ENCODE measurements at places on chromosomes 2 and 18.

- DNase-seq, result peak; percentile 73
These were observed 8.3 kb downstream of the OSR1 start for GRCh38 chr2:19349911-19350677.

DNA sequence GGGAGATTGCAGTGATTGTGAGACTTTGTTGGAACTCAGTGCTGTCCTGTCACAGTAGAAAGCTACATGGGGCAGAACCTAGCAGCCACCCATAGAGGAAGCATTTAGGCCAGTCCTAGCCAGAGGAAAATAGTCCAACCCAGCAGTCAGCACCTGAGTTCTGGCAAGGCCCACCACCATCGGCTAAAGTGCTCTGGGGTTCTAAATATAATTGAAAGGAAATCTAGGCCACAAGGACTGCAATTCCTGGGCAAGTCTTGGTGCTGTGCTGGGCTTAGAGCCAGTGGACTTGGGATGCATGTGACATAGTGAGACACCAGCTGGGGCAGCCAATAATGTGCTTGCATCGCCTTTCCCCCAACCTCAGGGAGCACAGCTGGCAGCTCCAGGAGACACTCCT lies 28.9 kb upstream of the ACTR2 start:
- no peak for DNase-seq

- peak; percentile 67 for DNase-seq
These were observed 64.7 kb downstream of the DGKD start for GRCh38 chr2:233418761-233419546.

DNA sequence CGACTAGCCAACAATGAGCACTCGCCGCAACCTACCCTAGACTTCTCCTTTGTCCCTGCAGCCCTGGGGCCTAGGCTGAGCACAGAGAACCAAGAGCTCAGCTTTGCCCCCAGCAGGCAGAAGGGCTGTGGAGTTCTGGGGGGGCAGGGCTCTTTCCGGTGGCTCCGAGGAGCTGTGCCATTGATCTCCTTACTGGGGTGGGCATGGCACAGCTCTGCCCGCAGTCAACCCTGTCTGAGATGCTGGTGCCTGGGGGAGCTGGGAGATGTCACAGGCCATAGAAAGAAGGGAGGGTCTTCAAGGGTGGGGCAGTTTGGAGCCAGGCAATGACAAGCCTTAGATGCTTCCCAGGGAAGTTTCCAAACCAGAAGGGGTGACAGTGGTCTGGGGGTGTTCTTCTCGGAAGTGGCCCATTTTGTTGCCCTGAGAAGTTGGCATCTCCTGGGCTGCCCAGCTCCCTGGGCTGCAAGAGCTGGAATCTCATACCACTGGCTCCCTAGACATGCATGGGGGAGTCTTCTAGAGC lies 14.1 kb upstream of the GPR55 start:
- no peak for DNase-seq

GRCh38 chr18:64097497-64097896 lies 51.4 kb downstream of the LINC00305 start:
- DNase-seq, result no peak

GRCh38 chr2:217983276-217984233 lies 19.2 kb downstream of the TNS1 start:
- DNase-seq, result no peak

DNA sequence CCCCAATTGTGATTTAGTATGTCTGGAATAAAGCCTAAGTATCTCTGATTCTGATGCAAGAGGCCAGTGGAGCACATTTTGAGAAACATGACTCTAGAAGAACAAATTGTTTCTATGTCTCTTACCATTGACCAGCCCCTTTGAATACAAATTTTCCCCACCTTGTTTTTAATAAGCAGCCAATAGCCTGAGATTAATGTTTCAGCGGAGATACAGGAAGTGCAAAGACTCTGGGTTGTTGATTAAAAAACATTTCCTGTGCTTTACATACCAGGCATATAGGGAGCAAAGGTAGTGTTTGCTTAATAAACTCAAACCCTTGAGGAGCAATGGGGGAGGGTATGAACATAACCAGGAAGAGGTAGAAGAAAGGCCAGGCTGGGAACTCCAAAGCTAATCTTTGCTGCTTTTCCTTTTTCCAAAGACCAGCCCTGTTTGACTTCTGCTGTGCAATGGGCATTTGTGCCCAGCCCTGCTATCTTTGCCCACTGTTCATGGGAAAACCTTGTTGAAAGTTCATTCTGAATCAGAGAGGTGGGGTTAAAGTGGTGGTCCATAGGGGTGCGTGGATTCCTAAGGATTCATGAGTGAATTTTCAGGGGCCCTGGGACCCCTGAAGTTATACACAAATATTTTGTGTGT lies 29.3 kb downstream of the UPP2 start:
- DNase-seq, result no peak

- DNase-seq, result no peak
These were observed 38.1 kb upstream of the MMADHC start for GRCh38 chr2:149625671-149626070.

- DNase-seq, result peak; percentile 72
These were observed 83.0 kb upstream of the ZNF532 start for GRCh38 chr18:58781627-58782194.

- no peak for DNase-seq
These were observed 49.1 kb upstream of the GPC1 start for GRCh38 chr2:240386326-240386725.

GRCh38 chr18:79797518-79798345 lies at the start of gene KCNG2:
Gene KCNG2, plus strand, starts transcription at chr18:79797938. Its CDS starts 65,730 bp downstream, at chr18:79863668.
- peak; percentile 75 for DNase-seq

DNA sequence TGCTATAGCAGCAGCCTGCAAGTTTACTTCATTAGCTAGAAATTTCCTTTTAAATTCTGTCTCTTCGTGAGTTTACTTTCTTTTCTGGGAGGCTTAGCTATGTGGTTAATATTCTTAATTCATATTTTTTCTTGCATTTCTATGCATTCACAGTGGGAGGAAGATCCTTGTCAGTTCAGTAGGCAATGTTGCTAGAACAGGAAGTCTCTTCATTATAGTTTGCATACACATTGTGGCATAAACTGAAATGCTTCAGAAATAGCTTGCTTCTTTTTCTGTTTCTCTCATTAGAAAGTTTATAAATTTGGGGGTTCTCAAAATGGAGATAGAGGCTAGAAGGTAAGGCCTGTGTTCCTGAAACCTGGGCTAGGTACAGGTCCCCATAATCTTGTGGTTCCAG lies 8.1 kb upstream of the ARHGAP15 start:
- no peak for DNase-seq
